ENCODE measurements at places on chromosomes 5 and 9. TPM values are rescaled to one million over a fixed set of nuclear protein-coding genes. Genes with fewer than 3 reads are reported as not detected.

The TMEFF1 gene
- polyA plus RNA-seq = not detected

The HAVCR2 gene
- 1.2 TPM for polyA plus RNA-seq

The KIF27 gene
- 0.80 TPM for polyA plus RNA-seq

The ZNF367 gene
- polyA plus RNA-seq = 0.23 TPM

The FASTKD3 gene
- polyA plus RNA-seq = 10.3 TPM

The TPPP gene
- polyA plus RNA-seq = 6.4 TPM
